Activated CD4-positive, alpha-beta memory T cell treated with anti-CD3 and anti-CD28 coated beads, Interleukin-2, amount 10 ng/mL, durations not matched to agents 7 days and 5 days (primary cell): ENCODE measurements at places on chromosomes 6 and 20. TPM values are rescaled to one million over a fixed set of nuclear protein-coding genes. Genes with fewer than 3 reads are reported as not detected.

The TAGAP gene
- total RNA-seq, result 53.2 TPM

- no peaks in the 10 kb centered on the region for H3K27me3 ChIP-seq
- DNase-seq, result no peak
- H3K36me3 ChIP-seq, result no peaks in the 10 kb centered on the region
Measured at GRCh38 chr6:74115674-74116073, 419.7 kb downstream of the CD109 start.

- H3K27me3 ChIP-seq, result peaks cover 1% of the 10 kb centered on the region
- H3K4me3 ChIP-seq, result no peak overlapping the region
- no peak overlapping the region for H3K27ac ChIP-seq
Measured at GRCh38 chr20:10259166-10259565, 40.5 kb downstream of the SNAP25 start.

DNA sequence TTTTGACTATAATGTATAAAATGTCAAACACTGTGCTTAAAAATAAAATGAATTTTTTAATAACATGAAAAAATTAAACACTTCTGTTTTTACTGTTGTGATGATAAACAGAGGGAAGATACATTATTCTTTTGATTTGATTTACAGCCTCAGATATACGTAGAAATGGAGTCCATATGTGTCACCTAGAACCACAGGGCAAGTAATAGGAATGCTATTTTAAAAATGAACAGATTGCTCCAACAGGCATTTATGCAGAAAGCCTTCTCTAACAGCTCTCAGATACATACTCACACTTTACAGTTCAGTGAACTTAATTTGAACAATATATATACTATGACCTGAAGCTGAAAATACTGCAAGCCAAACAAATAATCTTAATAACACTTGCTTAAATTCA lies 1551.0 kb downstream of the GRIK2 start:
- no peak overlapping the region for H3K4me3 ChIP-seq
- H3K27me3 ChIP-seq, result no peaks in the 10 kb centered on the region
- DNase-seq, result no peak
